ENCODE measurements at places on chromosomes 3 and 15. TPM values are rescaled to one million over a fixed set of nuclear protein-coding genes. Genes with fewer than 3 reads are reported as not detected.

- DNase-seq: peak; percentile 10
These were observed 20.9 kb downstream of the FBLN2 start for GRCh38 chr3:13569641-13570390.

The TBC1D23 gene
- total RNA-seq: 123 TPM

The PLSCR5 gene
- not detected for total RNA-seq

GRCh38 chr3:184250167-184250828, 826 bp downstream of the EEF1AKMT4 start:
- peak; percentile 83 for DNase-seq

DNA sequence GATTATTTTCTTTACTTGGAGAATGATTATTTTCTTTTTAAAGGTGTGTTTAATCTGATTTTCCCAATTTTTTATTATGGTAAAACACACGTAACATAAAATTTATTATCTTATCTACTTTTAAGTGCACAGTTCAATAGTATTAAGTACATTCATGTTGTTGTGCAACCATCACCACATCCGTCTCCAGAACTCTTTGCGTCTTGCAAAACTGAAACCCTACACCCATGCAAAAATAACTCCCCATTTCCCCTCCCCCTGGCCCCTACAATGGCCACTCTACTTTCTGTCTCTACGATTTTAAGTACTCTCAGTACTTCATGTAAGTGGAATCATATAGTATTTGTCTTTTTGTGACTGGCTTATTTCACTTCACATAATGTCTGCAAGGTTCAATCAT, 230.7 kb downstream of the SATB1 start:
- peak; percentile 17 for DNase-seq

GRCh38 chr3:192884777-192885773, 32.6 kb downstream of the MB21D2 start:
- DNase-seq: peak; percentile 72

The CATSPER2 gene
- total RNA-seq: 11.3 TPM

- DNase-seq: peak; percentile 69
These were observed 106.6 kb upstream of the TMC3 start for GRCh38 chr15:81480645-81481053.

The WNT7A gene
- not detected for total RNA-seq

The FBXO40 gene
- not detected for total RNA-seq

The TMEM40 gene
- not detected for total RNA-seq

GRCh38 chr15:62250186-62250585, 85.1 kb upstream of the C2CD4B start:
- no peak for DNase-seq

- DNase-seq: no peak
These were observed 35.2 kb upstream of the SIAH2 start for GRCh38 chr3:150798122-150798618.

- DNase-seq: peak; percentile 19
These were observed 32.8 kb downstream of the BDH1 start for GRCh38 chr3:197522881-197523441.

- DNase-seq: no peak
These were observed 12.8 kb downstream of the PAK6 start for GRCh38 chr15:40251486-40252140.

GRCh38 chr3:131543714-131544113, 40.9 kb upstream of the MRPL3 start:
- peak; percentile 84 for DNase-seq

DNA sequence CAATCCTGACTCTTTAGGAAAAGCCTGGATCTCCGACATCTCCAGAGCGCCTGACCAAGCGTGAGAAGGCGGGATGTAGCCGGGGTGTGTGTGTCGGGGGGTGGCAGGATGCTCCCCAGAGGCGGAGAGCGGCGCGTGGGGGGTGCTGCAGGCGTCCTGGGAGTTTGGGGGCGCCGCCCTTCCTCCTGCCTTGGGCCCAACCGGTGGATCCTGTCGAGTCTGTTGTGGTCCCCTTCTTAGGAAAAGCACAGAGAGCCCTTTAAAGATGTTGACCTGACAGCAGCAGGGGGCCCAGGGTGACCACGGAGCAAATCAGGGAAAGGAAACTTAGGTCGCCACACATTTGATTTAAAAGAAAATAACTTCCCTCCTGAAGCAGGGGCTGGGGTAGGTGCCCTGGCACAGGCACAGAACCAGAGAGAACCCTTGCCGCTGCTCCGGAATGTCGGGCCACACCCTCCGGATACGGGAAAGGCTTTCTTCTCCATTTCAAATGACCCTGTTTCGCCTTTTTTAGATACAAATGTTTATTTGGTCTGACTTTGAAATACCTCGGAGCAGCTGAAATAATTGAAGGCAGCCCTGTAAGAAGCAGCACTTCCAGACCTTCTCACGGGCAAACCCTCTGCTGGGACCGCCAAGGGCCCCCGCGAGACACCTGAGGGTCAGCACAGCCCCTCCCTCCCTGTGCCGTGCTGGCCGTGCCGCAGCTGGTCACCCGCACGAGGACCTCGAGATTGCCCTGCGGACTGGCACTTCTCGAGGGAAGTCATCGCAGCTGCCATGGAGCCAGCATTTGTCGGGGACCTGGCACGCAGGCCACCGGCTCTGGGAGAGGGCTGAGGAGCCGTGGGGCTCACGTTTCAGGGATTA, 102.9 kb upstream of the KLF13 start:
- DNase-seq: no peak

The FILIP1L gene
- 19.9 TPM for total RNA-seq

- DNase-seq: no peak
These were observed 18.7 kb upstream of the PTPN9 start for GRCh38 chr15:75597667-75598341.

GRCh38 chr15:94234300-94234699, 2.9 kb downstream of the MCTP2 start:
- DNase-seq: no peak

The CCDC9B gene
- total RNA-seq: 19.7 TPM

- DNase-seq: no peak
These were observed 75.1 kb downstream of the ARRDC4 start for GRCh38 chr15:98035577-98036010.

DNA sequence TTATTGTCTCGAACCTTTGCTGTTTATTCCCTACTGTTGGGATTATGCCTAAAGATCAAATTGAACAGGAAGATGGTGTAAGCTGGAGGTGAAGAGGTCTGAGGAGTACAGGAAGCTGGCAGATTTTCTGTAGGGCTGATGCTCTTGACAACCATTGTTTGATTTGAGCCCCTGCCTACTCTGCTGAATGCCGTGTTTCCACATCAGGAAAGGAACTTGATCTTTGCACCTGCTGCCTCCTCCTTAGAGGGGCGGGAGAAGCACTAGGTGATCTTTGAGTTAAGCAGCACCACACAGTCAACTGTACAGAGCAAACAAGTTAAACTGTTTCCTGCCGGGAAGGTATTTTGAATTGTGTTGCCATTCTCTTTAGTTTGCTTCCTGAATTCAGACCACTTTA, 364.6 kb upstream of the EPHA6 start:
- DNase-seq: no peak

The RTP2 gene
- total RNA-seq: not detected

GRCh38 chr15:78992416-78993256, 47.8 kb upstream of the CTSH start:
- no peak for DNase-seq

The FEZF2 gene
- total RNA-seq: not detected

The CNTN4 gene
- total RNA-seq: under 0.01 TPM
